Activated naive CD4-positive, alpha-beta T cell treated with anti-CD3 and anti-CD28 coated beads for 36 hours (primary cell): ENCODE measurements at places on chromosomes 11 and 22. TPM values are rescaled to one million over a fixed set of nuclear protein-coding genes. Genes with fewer than 3 reads are reported as not detected.

Gene EHBP1L1
- total RNA-seq: 51.9 TPM

Gene KRTAP5-8
- total RNA-seq: not detected

Gene KIF18A
- 36.5 TPM for total RNA-seq

Gene RBMXL2
- not detected for total RNA-seq

Gene GLYAT
- not detected for total RNA-seq

Gene RNF121
- 15.4 TPM for total RNA-seq

Gene GNAZ
- total RNA-seq: 1.1 TPM
